ENCODE measurements at places on chromosomes 1 and 21.

DNA sequence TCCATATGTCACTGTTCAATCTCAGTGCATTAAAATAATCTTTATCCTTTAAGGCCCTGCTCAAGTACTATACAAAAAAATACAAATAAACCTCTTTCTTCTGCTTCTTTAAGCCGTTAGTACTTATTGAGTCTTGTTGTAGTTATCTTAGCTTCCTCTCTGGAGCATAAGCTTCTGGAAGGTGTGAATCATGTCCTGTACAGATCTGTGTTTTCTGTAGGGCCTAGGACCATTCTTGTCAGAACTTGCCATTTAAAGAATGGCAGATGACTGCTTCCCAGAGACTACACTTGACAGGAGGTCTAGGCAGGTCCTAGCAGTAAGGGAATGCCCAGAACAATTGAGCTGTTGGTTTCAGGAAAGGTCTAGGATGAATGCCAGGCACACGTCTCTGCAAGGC lies 12.9 kb downstream of the NEK7 start:
- DNase-seq: no peak

GRCh38 chr1:79587229-79587628 lies 580.7 kb upstream of the ADGRL4 start:
- DNase-seq: no peak

GRCh38 chr1:16250524-16251251 lies 13.7 kb upstream of the CPLANE2 start:
- DNase-seq: no peak

GRCh38 chr1:94039871-94040569 lies 80.9 kb downstream of the ABCA4 start:
- DNase-seq: no peak

DNA sequence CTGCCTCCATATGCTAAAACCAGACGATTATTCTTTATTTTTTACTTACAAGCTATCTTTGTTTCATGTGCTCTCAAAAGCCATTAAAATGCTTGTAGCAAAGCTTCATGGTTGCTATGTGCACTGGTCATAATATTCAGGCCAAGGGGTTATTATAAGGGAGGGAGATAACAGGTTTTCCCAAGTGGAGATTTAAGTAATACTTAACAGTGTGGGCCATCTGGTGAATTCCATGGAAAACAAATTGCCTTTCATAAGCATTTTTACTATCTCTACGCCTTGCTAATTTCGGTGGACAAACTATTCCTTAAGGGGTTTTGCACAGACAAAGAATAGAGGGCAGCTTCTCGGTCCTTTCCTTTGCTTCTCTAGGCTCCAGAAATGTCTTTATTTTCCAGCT lies 137.8 kb downstream of the NUF2 start:
- DNase-seq: no peak

DNA sequence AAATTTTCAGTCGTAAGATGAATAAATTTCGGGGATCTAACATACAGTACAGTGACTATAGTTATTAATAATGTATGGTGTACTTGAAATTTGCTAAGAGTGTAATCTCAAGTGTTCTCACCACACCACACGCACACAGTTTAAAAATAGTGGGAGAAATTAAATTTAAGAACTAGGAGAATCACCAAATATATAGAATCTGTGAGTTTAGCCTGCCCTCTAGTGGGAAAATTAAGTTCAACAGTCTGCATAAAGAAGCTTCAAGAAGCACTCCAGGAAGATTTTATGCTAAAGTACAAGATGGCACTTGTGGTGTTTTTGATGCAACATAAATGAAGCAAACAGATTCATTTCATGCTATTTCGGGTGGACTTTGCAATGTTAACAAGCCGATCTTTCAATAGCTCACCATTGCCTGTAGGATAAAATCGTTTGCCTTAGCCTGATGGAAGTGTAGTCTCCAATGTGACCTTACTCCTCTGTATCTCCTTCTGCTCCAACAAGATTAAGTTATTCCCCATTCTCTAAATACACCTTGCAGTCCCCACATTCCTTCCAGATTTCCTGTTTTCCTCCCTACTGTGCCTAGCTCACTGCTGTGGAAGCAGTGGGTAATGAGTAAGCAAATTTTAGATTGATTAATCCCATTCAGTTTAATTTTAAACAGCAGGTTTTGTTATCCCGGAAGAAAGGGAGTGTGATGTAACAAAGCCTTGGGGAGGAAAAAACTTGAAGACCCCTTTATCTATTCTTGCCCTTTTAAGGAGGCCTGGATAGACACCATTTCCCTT lies 8.7 kb upstream of the PIK3C2B start:
- peak; percentile 35 for DNase-seq

DNA sequence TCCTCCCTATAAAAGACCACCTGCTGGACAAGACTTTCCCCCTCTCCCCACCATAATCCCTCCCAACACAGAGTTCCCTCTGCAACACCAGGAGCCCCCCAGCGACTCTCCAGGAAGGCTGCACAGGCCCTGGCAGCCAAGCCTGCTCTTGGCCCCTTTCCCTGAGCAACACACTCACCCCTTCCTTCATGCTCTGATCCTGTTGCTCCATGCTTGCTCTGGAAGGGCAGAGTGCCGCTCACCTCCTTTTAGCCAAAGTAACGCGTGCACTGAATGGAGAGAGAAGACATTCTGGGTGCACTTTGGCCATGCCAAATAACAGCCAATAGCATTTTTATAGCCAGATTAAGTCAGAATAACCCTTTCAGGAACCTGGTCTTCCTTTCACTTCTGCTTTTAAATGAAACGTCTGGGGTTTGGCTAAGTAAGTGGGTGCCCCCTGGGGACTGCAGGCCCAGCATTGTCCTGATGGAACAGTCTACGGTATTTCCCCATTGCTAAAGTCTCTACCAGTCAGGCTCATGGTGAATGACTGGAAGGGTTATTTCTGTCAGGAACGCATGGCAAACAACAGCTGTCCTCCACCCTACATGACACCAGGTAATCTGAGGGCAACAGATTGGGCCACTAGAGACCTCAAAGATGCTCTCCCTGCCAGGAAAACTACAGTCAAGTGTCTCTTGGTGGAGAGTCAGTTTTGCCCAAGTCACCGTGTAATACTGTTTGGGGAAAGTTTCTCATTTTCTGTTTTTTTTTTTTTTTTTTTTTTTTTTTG lies at the start of gene SLC2A5:
Gene SLC2A5, minus strand, starts transcription at position 310 of the 775 bp plus-strand sequence. Its CDS starts 99 bp downstream, at position 211.
- DNase-seq: no peak

GRCh38 chr1:9115351-9116205 lies 13.3 kb downstream of the GPR157 start:
- no peak for DNase-seq

DNA sequence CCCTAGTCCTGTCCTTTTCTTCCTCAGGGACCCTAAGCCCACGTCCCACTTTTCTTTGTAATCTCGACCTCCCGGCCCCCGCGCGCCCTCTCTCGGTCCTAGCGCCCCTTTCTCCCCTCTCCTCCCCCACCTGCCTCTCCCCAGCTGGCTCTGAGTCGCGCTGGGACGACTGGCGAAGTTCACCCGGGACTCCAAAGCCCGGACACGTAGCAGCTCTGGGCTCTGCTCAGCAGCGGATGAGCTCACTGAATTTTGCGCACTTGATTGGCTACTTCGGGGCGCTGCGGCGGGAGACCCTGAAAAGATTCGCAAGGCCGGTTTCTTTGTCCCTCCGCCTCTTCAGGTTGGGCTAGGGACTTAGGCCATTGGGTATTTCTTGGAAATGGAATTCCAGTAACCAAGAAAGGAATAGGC lies 16.3 kb upstream of the ACKR1 start:
- peak; percentile 47 for DNase-seq

- no peak for DNase-seq
Observed at GRCh38 chr1:172895050-172895460, 155.7 kb downstream of the TNFSF18 start.

DNA sequence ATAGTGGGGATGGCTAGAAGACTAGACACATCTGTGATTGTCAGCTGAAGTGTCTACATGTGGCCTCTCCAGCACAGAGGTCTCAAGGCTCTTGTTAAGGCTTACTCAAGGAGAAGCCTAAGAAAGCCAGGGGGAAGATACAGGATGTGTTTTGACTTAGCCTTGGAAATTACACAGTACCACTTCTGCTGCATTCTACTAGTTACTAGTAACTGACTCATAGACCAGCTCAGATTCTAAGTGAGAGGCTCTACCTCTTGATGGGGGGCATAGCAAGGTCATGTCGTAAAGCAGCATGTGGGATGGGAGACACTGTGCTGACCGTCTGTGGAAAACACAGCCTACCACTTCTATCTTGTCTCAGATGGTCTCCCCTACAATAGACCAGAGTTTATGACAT lies 99.5 kb downstream of the UBE2U start:
- DNase-seq: no peak

GRCh38 chr1:182795563-182796228 lies 6.1 kb downstream of the NPL start:
- DNase-seq: no peak

- DNase-seq: no peak
Observed at GRCh38 chr1:245010018-245010614, 144.7 kb upstream of the KIF26B start.

- DNase-seq: no peak
Observed at GRCh38 chr1:230049731-230050130, 17.3 kb upstream of the GALNT2 start.

- peak; percentile 70 for DNase-seq
Observed at GRCh38 chr1:202692959-202693555, 17.2 kb downstream of the SYT2 start.

All from hepatic stellate cell (primary cell).